ENCODE measurements at places on chromosomes 12 and 14. TPM values are rescaled to one million over a fixed set of nuclear protein-coding genes. Genes with fewer than 3 reads are reported as not detected.

- H3K4me3 ChIP-seq = no peak overlapping the region
- no peaks in the 10 kb centered on the region for H3K27me3 ChIP-seq
- H3K27ac ChIP-seq = no peak overlapping the region
- DNase-seq = peak; percentile 83
- H3K4me1 ChIP-seq = no peaks in the 10 kb centered on the region
These were observed 133.2 kb downstream of the SLC35F4 start for GRCh38 chr14:57732463-57733285.

- peaks cover 29% of the 10 kb centered on the region for H3K4me1 ChIP-seq
- H3K36me3 ChIP-seq = no peaks in the 10 kb centered on the region
These were observed 82.2 kb downstream of the DAD1 start for GRCh38 chr14:22506778-22507351.

Gene TAMALIN
- total RNA-seq = 8.1 TPM

DNA sequence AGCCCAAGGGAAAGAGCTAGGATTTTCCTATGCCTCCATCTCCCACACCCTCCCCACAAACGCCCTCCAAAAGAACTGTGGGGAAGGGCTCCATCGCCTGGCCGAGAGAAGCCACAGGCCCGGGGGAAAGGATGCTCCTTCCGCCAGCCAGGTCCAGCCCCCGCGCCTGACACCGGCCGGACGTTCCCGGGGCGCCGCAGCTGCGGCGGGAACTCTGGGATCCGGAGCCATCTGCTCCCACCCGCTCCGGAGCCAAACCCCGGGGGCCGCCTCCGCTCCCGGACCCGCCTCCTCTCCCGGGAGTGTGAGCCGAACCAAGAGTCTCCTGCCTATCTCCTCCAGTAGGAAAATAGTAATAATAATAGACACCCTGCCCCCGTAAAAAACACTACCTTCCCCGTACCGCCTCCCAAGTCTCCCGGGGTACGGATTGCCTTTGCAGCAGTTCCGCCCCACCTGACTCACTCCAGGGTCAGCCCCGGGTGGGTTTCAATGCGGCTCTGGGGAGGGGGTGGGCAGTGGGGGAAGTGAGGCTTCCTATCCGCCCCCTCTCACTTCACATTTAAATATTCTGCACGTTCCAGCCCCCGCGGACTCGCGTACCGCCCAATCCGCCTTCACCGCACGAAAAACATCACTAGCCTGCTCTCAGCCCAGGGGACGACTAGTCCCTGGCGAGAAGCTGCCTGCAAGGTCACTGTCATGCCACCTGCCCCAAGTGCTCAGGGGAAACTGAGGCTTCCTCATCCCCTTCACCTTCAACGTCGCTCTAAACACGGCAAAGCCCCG lies 2.4 kb downstream of the AGAP2 start:
- no peak overlapping the region for H3K4me3 ChIP-seq
- peaks cover 4% of the 10 kb centered on the region for H3K36me3 ChIP-seq
- no peak for DNase-seq
- no peak overlapping the region for H3K27ac ChIP-seq

DNA sequence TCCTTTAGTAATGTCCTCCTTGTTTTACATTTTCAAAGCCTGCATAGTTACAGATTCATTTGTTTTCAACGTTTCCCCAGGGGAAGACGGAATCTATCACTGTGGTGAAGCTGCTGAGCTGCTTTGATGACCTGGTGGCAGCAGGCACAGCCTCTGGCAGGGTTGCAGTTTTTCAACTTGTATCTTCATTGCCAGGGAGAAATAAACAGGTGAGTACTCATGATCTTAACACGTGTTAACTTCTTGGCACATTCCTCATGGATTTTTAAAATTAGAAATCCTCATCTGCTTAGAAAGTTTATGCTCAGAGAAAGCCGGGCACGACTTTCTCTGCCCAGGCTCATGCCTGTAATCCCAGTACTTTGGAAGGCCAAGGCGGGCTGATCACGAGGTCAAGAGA lies 44.5 kb downstream of the TECPR2 start:
- peak overlapping the region; percentile 64 for H3K27ac ChIP-seq
- H3K4me3 ChIP-seq = no peak overlapping the region
- no peak for DNase-seq

DNA sequence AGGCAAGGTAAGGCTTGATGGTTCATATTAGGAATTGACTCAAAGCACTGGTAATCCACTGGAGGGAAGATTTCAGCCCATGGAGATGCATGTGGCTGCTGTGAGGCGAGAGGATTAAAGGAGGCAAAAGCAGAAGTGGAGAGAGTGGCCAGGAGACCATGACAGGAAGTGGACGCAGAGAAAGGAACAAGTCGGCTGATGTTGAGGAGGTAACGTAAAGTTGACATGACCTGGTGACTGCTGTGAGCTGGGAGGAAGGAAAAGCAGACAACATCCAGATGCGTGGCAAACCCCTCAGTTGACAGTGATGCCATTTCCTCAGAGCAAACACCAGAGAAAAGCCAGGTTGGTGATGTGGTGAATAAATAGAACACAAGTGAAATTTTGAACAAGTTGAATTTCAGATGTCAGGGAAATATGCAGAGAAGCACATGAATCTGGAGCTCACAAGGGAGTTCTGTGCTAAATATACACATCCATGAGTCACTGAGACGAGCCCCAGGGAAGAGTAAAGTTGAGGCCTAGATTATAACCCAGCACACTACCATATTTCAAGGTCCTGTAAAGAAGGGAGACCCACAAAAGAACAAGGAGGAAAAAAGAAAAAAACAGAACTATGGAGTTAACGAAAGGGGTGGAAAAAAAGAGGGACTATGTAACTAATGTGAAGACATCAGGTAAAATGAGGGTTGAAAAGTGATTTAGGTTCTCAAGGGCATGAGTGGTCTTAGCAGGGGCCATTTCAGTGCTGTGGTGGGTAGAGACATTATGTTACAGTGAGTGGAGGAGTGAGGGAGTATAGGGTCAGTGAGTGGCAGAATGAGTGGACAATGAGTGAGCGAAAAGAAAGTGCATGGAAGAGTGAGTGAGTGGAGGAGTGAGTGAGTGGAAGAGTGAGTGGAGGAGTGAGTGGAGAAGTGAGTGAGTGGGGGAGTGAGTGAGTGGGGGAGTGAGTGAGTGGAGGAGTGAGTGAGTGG lies 61.6 kb upstream of the GZMB start:
- no peak for DNase-seq
- no peaks in the 10 kb centered on the region for H3K36me3 ChIP-seq
- H3K27me3 ChIP-seq = no peaks in the 10 kb centered on the region
- H3K4me3 ChIP-seq = no peak overlapping the region
- H3K27ac ChIP-seq = no peak overlapping the region
- H3K4me1 ChIP-seq = no peaks in the 10 kb centered on the region

Gene LRRC10
- not detected for total RNA-seq

GRCh38 chr12:68477261-68477772 lies 133.4 kb upstream of the RAP1B start:
- H3K27ac ChIP-seq = no peak overlapping the region
- no peaks in the 10 kb centered on the region for H3K36me3 ChIP-seq
- peaks cover 4% of the 10 kb centered on the region for H3K4me1 ChIP-seq
- no peak for DNase-seq

Gene RPGRIP1
- not detected for total RNA-seq

DNA sequence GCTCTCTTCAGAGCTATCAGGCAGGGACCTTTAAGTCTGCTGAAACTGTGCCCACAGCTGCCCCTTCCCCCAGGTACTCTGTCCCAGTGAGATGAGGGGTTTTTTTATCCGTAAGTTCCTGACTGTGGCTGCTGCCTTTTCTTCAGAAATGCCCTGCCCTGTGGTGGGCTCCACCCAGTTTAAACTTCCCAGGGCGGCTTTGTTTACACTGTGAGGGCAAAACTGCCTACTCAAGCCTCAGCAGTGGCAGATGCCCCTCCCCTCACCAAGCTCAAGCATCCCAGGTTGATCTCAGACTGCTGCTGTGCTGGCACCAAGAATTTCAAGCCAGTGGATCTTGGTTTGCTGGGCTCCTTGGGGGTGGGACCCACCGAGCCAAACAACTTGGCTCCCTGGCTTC lies 46.9 kb upstream of the SLC16A7 start:
- peak; percentile 33 for DNase-seq
- H3K4me1 ChIP-seq = no peaks in the 10 kb centered on the region
- H3K27me3 ChIP-seq = no peaks in the 10 kb centered on the region
- no peak overlapping the region for H3K27ac ChIP-seq
- no peaks in the 10 kb centered on the region for H3K36me3 ChIP-seq

- DNase-seq = no peak
- no peaks in the 10 kb centered on the region for H3K36me3 ChIP-seq
- no peaks in the 10 kb centered on the region for H3K27me3 ChIP-seq
- H3K27ac ChIP-seq = no peak overlapping the region
These were observed 158.7 kb upstream of the LRIG3 start for GRCh38 chr12:59079002-59079401.

Gene LMO3
- 10.8 TPM for total RNA-seq

- H3K36me3 ChIP-seq = no peaks in the 10 kb centered on the region
- no peaks in the 10 kb centered on the region for H3K4me1 ChIP-seq
- H3K27ac ChIP-seq = no peak overlapping the region
- no peak overlapping the region for H3K4me3 ChIP-seq
- H3K27me3 ChIP-seq = no peaks in the 10 kb centered on the region
These were observed 98.3 kb upstream of the CPNE8 start for GRCh38 chr12:39003541-39004155.

- DNase-seq = no peak
- H3K27ac ChIP-seq = no peak overlapping the region
- no peak overlapping the region for H3K4me3 ChIP-seq
- H3K36me3 ChIP-seq = no peaks in the 10 kb centered on the region
- no peaks in the 10 kb centered on the region for H3K4me1 ChIP-seq
These were observed 48.5 kb downstream of the IFNG-AS1 start for GRCh38 chr12:68037616-68038255.

Gene SMCO3
- total RNA-seq = not detected

GRCh38 chr12:20213723-20214625 lies 154.4 kb upstream of the PDE3A start:
- peak; percentile 79 for DNase-seq
- peak overlapping the region; percentile 44 for H3K27ac ChIP-seq
- no peaks in the 10 kb centered on the region for H3K4me1 ChIP-seq

DNA sequence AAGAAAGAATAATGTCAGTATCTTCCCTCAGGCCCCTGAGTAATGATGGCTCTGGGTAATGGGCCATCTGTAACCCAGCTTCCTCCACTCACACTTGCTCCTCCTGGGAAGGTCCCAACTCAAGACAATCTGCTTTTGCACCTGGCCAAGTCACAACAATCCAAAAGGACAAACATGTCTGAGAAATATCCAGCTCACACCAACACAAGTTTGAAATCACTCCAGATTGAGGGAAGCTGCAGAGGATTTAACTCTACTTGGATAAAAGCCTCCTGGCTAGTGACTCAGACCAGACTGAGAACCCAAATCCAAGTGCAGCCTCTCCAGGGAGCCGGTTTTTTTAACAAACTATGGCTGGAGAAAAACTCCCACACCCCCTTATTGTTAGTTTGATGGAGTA lies 34.2 kb downstream of the RTRAF start:
- DNase-seq = peak; percentile 57
- no peak overlapping the region for H3K27ac ChIP-seq
- no peaks in the 10 kb centered on the region for H3K27me3 ChIP-seq
- peaks cover 54% of the 10 kb centered on the region for H3K4me1 ChIP-seq
- H3K36me3 ChIP-seq = peaks cover 29% of the 10 kb centered on the region

- H3K4me1 ChIP-seq = no peaks in the 10 kb centered on the region
- H3K36me3 ChIP-seq = no peaks in the 10 kb centered on the region
- H3K27ac ChIP-seq = no peak overlapping the region
- DNase-seq = peak; percentile 28
- H3K4me3 ChIP-seq = no peak overlapping the region
These were observed 932.3 kb downstream of the FLRT2 start for GRCh38 chr14:86462193-86462753.

Gene CATSPERB
- total RNA-seq = 19.6 TPM

GRCh38 chr12:124490584-124491305 lies 76.7 kb downstream of the NCOR2 start:
- H3K36me3 ChIP-seq = peaks cover 54% of the 10 kb centered on the region
- no peak overlapping the region for H3K4me3 ChIP-seq
- peak overlapping the region; percentile 6 for H3K27ac ChIP-seq
- peaks cover 43% of the 10 kb centered on the region for H3K4me1 ChIP-seq
- DNase-seq = peak; percentile 91

GRCh38 chr14:67019796-67020195 lies 169.4 kb upstream of the GARIN2 start:
- peaks cover 14% of the 10 kb centered on the region for H3K36me3 ChIP-seq

DNA sequence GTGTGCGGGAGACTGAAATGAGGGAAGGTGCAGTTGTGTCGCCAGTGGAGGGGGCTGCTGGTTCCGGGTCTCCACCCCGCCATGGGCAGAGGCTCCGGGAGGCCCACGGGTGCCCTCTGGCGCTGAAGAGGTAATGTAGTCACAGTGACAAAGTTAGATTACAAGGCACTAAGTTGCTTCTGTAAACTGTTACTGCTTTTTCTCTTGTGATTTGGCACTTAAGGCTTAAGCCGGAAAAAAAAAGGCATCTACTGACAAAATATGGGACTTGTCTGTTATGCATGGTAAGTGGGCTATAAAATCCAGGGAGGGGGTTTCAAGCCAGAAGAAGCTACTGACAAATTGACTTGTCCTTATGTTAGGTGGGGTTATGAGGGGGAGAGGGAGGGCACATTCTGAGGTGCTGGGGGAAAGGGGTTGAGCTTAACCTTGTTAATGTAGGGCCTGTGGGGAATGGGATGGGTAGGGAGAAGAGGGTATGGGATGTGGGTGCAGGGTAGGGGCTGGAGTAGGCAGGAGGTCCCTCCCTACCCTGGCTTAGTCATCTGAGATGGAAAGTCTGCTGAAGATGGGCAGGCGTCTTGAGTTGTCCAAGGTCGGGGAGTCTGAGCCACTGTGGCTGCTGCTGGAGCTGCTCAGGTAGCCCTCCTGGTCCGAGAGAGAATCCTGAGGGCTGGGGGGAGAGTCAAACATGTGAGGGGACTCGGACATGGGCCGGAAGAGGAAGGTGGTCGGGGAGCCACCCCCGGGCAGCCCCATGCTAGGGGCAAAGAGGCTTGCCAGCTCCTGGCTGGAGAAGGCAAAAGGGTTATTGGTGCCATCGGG lies 3.7 kb downstream of the ZFP36L1 start:
- peaks cover 35% of the 10 kb centered on the region for H3K36me3 ChIP-seq
- peak overlapping the region; percentile 90 for H3K4me3 ChIP-seq
- DNase-seq = peak; percentile 94
- peak overlapping the region; percentile 86 for H3K27ac ChIP-seq
- peaks cover 60% of the 10 kb centered on the region for H3K4me1 ChIP-seq

Gene KRT2
- not detected for total RNA-seq

DNA sequence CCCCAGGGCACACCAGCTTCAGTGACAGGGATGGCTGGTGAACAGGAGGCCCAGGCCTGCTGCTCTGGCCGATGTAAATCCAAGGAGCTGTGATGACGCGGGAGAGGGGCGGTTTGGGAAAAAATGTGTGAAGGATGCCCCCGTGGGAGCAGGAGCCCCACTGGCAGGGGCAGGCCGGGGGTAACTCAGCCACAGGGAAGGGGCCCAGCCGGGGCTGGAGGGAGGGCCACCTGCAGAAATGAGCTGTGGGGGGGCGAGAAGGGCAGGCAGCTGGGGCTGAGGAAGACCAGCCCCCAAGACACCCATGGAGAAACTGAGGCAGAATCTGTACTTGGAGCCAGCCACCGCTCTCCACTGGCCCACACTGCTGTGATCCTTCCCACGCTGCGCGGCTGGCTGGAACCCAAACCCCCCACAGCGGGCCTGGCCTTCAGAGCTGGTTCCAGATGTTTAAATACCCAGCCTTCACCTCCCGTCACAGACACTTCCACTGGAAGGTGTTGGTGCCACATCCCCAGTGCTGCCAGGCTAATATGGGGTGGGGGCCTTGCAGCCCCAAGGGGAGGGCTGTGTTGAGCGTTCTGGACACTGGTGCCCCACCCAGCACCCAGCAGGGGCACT lies 28.5 kb upstream of the ANKRD9 start:
- no peak overlapping the region for H3K27ac ChIP-seq
- peaks cover 22% of the 10 kb centered on the region for H3K27me3 ChIP-seq
- no peaks in the 10 kb centered on the region for H3K36me3 ChIP-seq
- H3K4me1 ChIP-seq = no peaks in the 10 kb centered on the region

All from stomach (tissue), 19 donors.